ENCODE measurements at places on chromosomes 7 and 10.
A peak's percentile ranks its signal among the peaks of the same experiment; 100 is the strongest.

- peak; percentile 89 for DNase-seq
These were observed at the start of gene MRPS17 for GRCh38 chr7:55951637-55952351. MRPS17 (plus strand) TSS chr7:55951877; CDS start chr7:55953196, 1,319 bp downstream.

DNA sequence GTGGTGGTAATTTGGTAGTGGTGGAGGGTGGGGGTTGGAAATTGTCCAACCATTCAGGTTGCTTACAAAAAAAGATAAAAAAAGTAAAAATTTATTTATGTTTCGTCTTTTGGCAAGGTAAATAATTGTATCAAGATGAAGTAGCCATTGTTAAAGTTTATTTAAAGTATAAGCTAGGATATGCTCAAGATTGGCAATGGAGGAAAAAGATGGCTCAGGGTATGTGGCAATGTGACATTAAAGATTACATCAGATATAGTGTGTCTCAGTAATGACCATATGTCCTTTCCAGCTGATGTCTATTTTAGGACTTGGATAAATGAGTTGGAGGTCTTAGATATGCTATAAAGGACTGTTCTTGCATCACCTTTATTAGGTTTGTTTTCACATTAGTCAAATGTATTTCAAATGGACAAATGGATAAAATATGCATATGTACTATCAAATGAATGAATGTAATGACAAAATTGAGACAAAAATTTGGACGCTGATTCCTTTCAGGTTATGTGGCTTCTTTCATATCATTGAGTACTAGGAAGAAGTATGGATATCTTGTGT lies 60.9 kb downstream of the ST7 start:
- no peak for DNase-seq

GRCh38 chr10:70991140-70992124 lies 103.1 kb upstream of the PCBD1 start:
- DNase-seq = no peak

GRCh38 chr7:134905375-134905774 lies 80.9 kb upstream of the AGBL3 start:
- DNase-seq = no peak

GRCh38 chr7:80699045-80699638 lies 60.7 kb downstream of the CD36 start:
- no peak for DNase-seq

DNA sequence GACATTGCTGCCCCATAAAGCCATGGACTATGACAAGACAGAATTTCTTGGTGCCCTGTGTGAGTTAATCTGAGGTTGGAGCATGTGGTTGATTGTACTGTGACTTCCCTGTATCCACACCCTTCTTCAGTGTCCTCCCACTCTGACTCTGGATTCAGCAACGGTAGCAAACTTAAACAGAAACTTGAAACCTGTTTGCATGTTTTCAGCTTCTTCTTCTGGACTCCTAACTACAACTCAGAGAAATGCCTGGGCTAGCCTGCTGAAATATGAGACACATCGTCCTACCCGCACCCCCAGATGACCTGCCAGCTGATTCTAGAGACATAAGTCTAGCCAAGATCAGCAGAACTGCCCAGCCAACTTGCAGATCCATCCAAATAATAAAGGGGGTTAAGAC lies 78.4 kb downstream of the IPMK start:
- DNase-seq = no peak

DNA sequence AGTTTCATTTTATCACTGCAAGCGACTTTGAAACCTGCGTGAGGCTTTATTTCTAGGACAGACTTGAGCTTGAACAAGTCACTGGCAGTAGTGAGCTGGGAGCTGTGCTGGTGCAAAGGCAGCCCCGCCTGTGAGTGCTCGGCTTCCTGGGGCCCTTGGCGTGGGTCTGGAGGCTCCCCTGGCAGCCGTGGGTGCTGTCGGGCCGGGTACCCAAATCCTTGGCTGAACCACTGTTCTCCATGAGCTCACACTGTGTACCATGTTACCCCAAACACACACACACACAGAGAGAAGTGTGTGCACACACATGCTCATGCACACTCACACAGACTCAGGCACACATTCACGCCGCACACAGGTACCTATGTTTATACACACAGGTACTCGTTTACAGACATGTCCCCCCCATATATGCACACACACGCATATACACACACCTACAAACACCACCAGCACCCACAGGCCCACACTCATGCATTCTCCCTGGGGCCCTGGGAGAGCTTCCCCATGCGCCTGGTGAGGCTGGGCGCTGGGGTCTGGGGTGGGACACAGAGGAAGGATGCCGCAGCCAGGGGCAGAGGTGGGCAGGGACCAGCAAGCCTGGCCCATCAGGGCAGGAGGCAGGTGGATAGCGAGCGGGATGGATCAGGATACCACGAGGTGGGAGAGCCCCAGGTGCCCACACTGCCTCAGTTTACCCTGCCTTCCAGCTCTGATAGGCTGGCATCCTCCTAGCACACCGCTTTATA lies 158.8 kb downstream of the ADARB2 start:
- no peak for DNase-seq

DNA sequence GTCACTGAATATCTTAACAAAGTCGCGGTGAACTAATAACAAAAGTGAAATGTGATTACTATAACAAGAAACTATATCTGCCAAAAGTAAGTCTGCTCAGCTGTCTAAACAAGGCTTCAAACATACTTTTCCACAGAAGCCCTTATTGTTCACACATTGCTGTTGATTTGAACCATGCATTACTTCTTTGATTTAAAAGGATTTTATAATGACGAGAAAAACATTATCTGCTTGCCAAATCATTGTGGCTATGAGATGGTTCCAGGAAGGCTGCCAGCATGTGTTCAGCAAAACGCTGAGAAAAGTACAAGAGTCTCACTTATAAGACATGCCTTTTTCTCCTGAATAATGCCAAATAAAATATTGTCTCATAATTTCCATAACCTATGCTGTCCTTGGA lies 24.4 kb downstream of the RNF133 start:
- no peak for DNase-seq

GRCh38 chr10:5079306-5079830 lies 14.8 kb upstream of the AKR1C3 start:
- DNase-seq = no peak

DNA sequence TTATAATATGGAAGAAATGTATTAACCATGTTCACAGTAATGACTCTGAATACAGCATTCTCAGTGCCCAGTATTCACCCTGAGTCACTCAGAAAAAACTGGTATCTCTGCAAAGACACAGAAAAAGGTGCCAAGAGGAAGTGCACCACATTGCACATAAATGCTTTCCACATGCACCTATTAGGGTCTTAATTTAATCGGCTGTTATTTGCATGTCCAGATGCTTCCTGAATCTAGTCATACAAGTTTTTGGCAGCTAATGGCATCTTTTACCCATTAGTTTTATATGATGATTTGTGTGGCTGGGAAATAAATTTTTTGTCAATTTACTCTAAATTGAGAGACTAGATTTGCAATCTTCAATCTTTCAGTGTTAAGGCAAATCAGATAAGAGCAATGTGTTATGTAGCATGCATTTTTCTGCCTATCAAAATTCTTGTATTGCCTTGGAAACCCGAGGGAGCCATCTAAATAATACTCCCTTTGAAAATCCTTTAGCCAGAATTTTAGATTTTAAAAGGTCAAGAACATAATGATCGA lies 58.2 kb downstream of the ZNF680 start:
- DNase-seq = no peak

DNA sequence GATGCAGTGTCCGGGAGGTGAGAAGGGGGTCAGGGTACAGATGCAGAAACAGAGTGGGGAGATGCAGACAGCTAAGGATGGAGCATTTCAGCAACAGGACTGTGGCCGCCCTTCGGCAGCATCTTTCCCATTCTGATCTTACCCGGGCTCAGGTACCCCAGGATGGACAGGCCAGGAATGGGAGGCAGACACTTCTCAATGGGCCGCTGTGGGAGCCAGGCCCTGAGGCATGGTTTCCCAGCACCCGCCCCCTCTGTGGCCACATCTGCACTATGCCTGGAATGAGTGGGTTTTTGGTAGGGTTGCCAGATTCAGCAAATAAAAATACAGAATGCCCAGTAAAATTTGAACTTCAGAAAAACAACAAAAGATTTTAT lies 105.2 kb upstream of the CTBP2 start:
- DNase-seq = no peak

- DNase-seq = no peak
These were observed 24.0 kb downstream of the GRM3 start for GRCh38 chr7:86667732-86668131.

GRCh38 chr10:68212721-68213352 lies 19.1 kb downstream of the ATOH7 start:
- DNase-seq = no peak
